Central memory CD8-positive, alpha-beta T cell (primary cell): ENCODE measurements at places on chromosomes 11 and 22.

GRCh38 chr11:75547617-75548058 lies 14.4 kb upstream of the SERPINH1 start:
- no peaks in the 10 kb centered on the region for H3K4me1 ChIP-seq
- H3K4me3 ChIP-seq = no peak overlapping the region
- H3K27me3 ChIP-seq = peaks cover 11% of the 10 kb centered on the region

DNA sequence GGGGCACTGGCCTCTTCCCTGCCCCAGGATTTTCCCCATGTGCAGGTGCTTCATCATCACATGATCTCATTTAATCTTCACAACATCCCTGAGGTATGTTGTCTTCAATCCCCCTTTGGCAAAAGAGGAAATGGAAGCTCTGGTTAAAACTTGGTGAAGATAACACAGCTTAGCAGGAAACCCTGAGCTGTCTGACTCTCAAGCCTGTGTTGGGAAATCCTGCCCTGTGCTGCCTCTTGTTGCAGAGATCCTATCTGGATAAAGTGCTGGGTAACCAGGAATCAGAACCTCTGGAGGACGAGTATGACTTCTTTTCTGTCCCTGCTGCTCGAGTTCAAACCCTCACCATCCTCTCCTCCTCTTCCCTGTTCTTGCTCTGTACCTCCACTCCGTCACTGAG lies 13.1 kb upstream of the E2F8 start:
- no peaks in the 10 kb centered on the region for H3K27me3 ChIP-seq
- H3K4me3 ChIP-seq = no peak overlapping the region
- no peaks in the 10 kb centered on the region for H3K4me1 ChIP-seq
- no peaks in the 10 kb centered on the region for H3K36me3 ChIP-seq
- DNase-seq = no peak

GRCh38 chr11:47932544-47932943 lies 47.8 kb upstream of the PTPRJ start:
- no peak for DNase-seq
- peaks cover 9% of the 10 kb centered on the region for H3K27me3 ChIP-seq
- peaks cover 11% of the 10 kb centered on the region for H3K4me1 ChIP-seq

GRCh38 chr11:83612891-83613766 lies 327.0 kb upstream of the CCDC90B start:
- no peaks in the 10 kb centered on the region for H3K4me1 ChIP-seq
- no peaks in the 10 kb centered on the region for H3K27me3 ChIP-seq
- no peak for DNase-seq
- no peak overlapping the region for H3K27ac ChIP-seq
- H3K4me3 ChIP-seq = no peak overlapping the region

DNA sequence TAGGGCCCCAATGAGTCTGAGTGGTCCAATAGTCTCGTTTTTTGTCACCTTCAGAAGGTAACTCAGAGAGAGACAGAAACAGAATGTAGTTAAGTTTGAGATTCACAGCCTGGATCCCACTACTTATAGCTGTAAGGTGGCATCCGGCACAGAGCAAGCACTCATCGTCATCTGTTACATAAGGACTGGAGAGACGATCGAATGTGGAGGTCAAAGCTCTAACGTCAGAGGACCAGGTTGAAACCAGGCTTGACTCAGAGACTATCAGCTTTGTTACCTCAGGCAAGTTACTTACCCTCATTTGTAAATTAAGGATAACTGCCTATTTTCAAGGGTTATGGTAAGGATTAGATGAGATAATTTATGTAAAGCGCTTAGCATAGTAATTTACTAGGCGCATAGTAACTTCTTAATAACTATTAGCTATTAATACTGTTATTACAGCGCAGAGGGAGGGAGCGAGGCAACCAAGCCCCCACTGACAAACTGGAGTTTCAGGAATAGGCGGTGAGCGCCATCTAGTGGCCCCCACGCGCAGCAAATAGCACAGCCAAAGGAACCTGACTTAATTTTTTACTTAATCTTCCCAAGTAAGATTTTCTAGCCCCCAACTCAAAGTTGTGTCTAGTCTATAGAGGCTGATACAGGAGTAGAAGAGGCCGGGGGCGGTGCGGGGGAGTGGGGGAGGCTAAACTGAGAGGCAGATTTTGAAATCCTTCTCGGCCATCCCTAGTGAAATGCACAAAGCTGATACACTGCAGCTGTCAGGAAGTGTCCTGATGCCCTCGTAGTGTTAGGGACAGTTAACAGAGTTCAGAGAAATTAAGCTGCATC lies 29.0 kb upstream of the API5 start:
- DNase-seq = no peak
- H3K4me3 ChIP-seq = no peak overlapping the region
- no peaks in the 10 kb centered on the region for H3K36me3 ChIP-seq
- H3K27me3 ChIP-seq = peaks cover 29% of the 10 kb centered on the region

- peaks cover 19% of the 10 kb centered on the region for H3K4me1 ChIP-seq
- no peak overlapping the region for H3K4me3 ChIP-seq
- no peak overlapping the region for H3K27ac ChIP-seq
- H3K36me3 ChIP-seq = peaks cover 5% of the 10 kb centered on the region
- H3K27me3 ChIP-seq = peaks cover 24% of the 10 kb centered on the region
Measured at GRCh38 chr22:49668402-49668801, 159.3 kb downstream of the BRD1 start.
